Activated CD8-positive, alpha-beta memory T cell treated with anti-CD3 and anti-CD28 coated beads, Interleukin-2, amount 50 U/mL, for 48 hours (primary cell): ENCODE measurements at places on chromosomes 7 and 10.

DNA sequence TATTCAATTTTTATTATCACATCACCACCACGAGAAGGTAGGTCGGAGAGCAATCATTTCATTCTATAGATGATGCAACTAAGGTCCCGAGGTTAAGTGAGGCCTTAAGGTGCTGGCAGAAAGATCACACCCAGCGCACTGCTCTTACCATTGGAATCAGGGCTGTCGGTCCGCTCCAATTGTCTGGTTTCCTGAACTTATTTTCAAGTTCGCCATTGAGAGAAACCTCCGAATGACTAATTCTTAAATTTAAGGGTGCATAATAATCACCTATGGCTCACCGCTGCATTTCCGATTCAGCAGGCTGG lies 625 bp upstream of the GSTO2 start:
- no peak for DNase-seq

- no peak for DNase-seq
Observed at GRCh38 chr10:30219971-30220751, 128.9 kb downstream of the MTPAP start.

- DNase-seq = peak; percentile 62
Observed at GRCh38 chr7:140212100-140212881, 35.5 kb upstream of the KDM7A start.

DNA sequence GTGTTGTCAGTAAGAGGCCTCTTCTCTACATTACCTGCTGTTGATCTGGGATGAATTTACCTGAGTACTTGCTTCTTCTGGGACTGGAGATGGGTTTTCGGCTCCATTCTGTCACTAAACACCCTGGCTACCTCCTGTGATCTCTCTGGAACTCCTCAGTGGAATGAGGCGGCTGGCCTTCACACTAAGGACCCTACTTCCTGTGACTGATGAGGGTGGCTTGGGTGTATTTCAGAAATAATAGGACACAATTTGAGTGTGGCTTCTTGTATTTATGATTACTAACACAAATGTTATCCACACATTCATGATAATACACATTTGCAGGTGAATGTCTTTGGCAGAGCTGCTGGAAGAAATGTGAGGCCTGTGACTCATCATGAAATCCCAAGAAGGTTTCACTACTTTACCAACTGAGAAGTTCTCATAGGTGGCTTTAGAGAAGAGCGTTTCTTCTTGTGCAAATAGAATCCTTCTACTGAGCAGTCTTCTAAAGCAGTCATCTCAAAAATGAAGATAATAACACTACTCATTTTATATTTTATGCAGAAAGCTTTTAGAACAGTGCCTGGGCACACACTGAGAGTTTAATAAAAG lies 21.3 kb upstream of the EVX1 start:
- no peak for DNase-seq

- no peak for DNase-seq
Observed at GRCh38 chr7:128124786-128125185, 93.5 kb upstream of the LRRC4 start.

DNA sequence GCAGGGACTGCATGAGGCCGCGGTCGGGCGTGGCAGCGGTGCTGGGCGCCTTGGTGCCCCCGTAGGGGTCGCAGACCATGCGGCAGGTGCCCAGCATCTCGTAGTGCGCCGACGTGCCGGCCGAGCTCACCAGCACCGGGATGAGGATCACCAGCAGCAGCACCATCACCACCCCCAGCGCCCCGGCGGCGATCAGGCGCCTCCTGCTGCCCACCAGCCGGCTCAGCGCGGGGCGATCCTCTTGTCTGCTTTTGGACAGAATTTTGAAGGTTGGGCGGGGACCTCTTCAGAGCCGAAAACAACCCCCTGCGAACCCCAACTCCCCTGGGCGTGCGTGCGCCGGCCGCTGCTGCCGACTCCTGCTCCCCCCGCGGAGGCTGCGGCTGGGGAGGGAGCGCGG lies 779 bp downstream of the C1QL3 start:
- peak; percentile 75 for DNase-seq

GRCh38 chr7:7330997-7331396 lies 148.7 kb downstream of the C1GALT1 start:
- DNase-seq = no peak

GRCh38 chr7:96723622-96724021 lies 14.0 kb upstream of the SEM1 start:
- no peak for DNase-seq

DNA sequence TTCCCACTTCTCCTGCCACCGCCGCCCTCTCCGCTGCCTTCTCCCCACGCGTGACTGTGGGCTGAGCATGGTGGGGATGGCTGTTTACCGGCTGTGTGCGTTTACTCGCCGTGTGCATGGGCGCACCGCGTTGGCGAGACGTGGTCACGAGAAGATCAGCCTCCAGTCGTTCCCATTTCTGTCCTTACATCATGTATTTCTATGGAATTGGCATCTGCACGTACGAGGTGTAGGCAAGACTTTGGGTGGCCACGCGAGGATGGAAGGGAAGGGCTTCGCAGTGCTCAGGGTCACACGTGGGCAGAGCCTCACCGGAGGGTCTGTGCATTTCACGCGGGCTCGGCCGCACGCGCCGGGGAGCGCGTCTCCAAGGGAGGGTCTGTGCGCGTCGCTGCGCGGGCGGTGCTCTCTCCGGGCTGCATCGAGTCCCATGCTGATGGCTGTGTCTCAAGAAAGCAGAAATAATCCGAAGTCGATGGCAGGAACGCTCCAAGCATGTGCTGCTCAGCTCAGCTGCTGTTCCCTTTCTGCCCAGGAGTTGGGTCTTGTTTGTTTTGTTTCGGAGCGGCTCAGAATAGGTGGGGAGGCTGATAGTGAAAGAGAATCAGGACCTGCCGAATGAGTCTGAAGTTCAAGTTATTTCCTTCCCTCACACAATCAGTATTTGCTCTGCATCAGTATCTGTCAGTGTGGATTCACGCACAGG lies 973 bp downstream of the CAMK1D start:
- peak; percentile 71 for DNase-seq

- no peak for DNase-seq
Observed at GRCh38 chr10:49798275-49798674, 36.2 kb upstream of the OGDHL start.

GRCh38 chr7:95511716-95512260 lies 26.0 kb downstream of the ASB4 start:
- DNase-seq = peak; percentile 65

- DNase-seq = no peak
Observed at GRCh38 chr7:105649727-105650381, 68.6 kb upstream of the EFCAB10 start.

GRCh38 chr7:117531595-117532244 lies 51.9 kb downstream of the CFTR start:
- DNase-seq = no peak

- DNase-seq = no peak
Observed at GRCh38 chr10:104092749-104093148, 7.1 kb upstream of the COL17A1 start.

- no peak for DNase-seq
Observed at GRCh38 chr7:1721047-1721690, 51.1 kb downstream of the ELFN1 start.

GRCh38 chr10:119465085-119465484 lies 77.4 kb downstream of the RGS10 start:
- DNase-seq = no peak

DNA sequence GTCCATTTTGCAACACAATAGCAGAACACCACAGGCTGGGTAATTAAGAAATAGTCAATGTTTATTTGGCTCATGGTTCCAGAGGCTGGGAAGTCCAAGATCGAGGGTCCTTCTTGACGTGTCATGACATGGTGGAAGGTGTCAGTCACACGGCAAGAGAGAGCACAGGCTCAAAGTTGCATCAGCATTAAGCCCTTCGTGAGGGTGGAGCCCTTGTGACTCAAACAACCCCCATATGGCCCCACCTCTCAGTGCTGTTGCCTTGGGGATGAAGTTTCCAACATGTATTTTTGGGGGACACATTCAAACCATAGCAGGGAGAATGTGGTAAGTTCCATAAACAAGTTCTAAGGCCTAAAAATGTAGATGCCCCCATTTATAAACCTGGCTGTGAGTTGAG lies 24.6 kb upstream of the GTPBP4 start:
- DNase-seq = no peak

- no peak for DNase-seq
Observed at GRCh38 chr10:103823706-103824272, 31.6 kb downstream of the SH3PXD2A start.

GRCh38 chr7:148930335-148930734 lies 46.2 kb upstream of the EZH2 start:
- DNase-seq = no peak
